ENCODE measurements at places on chromosomes 16 and 17. TPM values are rescaled to one million over a fixed set of nuclear protein-coding genes. Genes with fewer than 3 reads are reported as not detected.

Gene CCDC92B
- total RNA-seq: not detected

Gene SLFN5
- 125 TPM for total RNA-seq

Gene ITGAD
- total RNA-seq: not detected

Gene ABCC1
- 14.1 TPM for total RNA-seq

Gene AOC3
- total RNA-seq: under 0.01 TPM

Gene OR1F1
- not detected for total RNA-seq

Gene ABCC3
- total RNA-seq: 0.93 TPM
